ENCODE measurements at places on chromosomes 1 and 21. TPM values are rescaled to one million over a fixed set of nuclear protein-coding genes. Genes with fewer than 3 reads are reported as not detected.
A peak's percentile ranks its signal among the peaks of the same experiment; 100 is the strongest.

- H3K27ac ChIP-seq = no peak overlapping the region
- H3K4me3 ChIP-seq = no peak overlapping the region
- no peaks in the 10 kb centered on the region for H3K4me1 ChIP-seq
- H3K36me3 ChIP-seq = no peaks in the 10 kb centered on the region
These were observed 650.4 kb downstream of the LTN1 start for GRCh38 chr21:28342212-28342810.

- DNase-seq = no peak
- no peaks in the 10 kb centered on the region for H3K36me3 ChIP-seq
- H3K4me1 ChIP-seq = peaks cover 14% of the 10 kb centered on the region
- no peak overlapping the region for H3K27ac ChIP-seq
- H3K27me3 ChIP-seq = no peaks in the 10 kb centered on the region
These were observed 86.7 kb downstream of the GALNT2 start for GRCh38 chr1:230153641-230154296.

DNA sequence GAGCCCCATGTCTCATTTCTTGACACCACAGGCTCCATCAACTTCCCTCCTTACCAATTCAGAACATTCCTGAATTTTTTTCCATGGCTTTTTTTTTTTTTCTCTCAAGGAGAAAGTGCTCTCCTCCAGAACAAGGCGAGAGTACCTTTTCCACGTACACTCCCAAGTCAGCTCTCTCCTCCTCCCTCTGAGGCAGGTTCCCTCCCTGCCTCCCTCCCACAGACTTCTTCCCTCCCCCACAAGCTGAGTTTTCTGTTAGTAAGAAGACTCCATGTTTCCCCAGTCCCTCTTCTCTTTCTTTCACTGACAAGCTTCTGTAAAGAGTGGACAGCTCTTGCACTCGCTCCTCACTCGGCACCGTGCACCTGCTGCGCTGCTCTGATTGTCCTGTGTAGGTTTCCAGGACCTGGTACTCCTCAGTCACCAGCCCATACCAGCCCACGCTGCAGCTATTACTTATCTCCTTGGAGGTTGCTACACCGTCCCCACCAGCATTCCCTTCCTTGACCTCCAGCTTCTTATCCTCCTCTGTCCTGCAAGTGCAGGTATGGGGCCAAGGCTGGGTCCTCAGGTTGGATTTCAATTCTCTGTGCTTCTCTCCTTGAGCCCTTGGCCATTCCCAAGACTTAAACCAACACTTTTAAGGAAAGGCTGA, 3.8 kb downstream of the TRAF5 start:
- no peak overlapping the region for H3K27ac ChIP-seq
- no peak overlapping the region for H3K4me3 ChIP-seq
- H3K4me1 ChIP-seq = peaks cover 14% of the 10 kb centered on the region
- DNase-seq = no peak
- no peaks in the 10 kb centered on the region for H3K36me3 ChIP-seq

GRCh38 chr21:41726970-41727783, 39.7 kb downstream of the RIPK4 start:
- no peak overlapping the region for H3K4me3 ChIP-seq
- DNase-seq = no peak
- peak overlapping the region; percentile 90 for H3K27ac ChIP-seq
- H3K27me3 ChIP-seq = no peaks in the 10 kb centered on the region
- no peaks in the 10 kb centered on the region for H3K36me3 ChIP-seq
- H3K4me1 ChIP-seq = peaks cover 31% of the 10 kb centered on the region

DNA sequence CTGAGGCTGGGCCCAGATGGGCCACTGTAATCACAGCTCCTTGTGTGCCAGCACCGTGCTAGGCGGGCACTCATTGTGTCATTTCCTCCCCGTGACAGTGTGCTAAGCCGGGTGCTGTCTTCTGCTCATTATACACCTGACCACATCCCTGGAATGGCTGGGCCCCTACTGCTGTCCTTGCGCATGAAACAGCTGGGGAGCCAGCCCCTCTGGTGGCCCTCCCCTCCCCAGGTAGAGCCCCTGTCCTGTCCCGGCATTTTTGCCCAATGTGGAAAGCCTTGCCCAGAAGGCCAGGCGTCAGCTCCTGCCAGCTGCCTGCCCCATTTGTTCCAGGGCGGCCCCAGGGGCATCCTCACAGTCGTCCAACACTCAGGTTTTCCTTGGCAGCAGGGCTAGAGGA, 107.4 kb upstream of the CASZ1 start:
- H3K27ac ChIP-seq = no peak overlapping the region
- no peaks in the 10 kb centered on the region for H3K27me3 ChIP-seq
- no peaks in the 10 kb centered on the region for H3K36me3 ChIP-seq
- H3K4me3 ChIP-seq = no peak overlapping the region
- no peak for DNase-seq

DNA sequence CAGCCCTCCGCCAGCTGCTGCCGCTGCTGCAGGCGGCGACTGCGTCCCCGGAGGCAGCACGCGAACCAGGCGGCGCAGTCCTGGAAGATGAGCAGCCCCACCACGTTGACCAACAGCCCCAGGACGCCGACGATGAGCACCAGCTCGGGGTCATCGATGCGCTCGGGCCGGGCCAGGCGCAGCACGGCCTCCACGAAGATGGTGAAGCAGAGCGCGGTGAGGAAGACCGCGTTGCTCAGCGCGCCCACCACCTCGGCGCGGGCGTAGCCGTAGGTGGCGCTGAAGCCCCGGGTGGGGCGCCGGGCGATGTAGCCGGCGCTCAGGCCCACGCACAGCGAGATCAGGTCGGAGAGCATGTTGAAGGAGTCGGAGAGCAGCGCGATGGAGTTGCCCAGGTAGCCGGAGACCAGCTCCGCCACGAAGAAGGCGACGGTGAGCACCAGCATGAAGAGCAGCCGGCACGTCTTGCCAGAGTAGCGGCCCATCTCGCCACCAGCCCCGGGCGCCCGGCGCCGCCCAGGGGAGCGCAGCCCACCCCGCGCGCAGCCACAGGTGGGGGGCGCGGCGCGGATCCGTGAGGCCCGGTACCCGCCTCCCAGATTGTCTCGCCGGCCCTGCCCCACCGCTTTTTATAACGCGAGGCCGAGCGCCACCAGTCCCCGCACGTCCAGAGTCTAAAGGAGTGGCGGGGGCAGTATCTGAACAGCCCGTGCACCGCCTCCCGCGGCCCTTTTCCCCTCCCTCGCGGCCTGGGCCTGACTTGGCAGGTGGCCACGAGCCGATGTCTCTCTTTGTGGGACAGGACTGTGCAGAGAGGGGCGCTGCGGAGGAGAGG, at the start of gene SLC30A10:
TSS of gene SLC30A10 (minus strand) at position 602 of the 835 bp plus-strand sequence. CDS start at position 485, 117 bp downstream.
- no peak for DNase-seq
- H3K27me3 ChIP-seq = peaks cover 16% of the 10 kb centered on the region
- H3K27ac ChIP-seq = no peak within 1 kb of the TSS
- H3K4me1 ChIP-seq = no peaks in the 10 kb centered on the region
- H3K36me3 ChIP-seq = no peaks in the 10 kb centered on the region

DNA sequence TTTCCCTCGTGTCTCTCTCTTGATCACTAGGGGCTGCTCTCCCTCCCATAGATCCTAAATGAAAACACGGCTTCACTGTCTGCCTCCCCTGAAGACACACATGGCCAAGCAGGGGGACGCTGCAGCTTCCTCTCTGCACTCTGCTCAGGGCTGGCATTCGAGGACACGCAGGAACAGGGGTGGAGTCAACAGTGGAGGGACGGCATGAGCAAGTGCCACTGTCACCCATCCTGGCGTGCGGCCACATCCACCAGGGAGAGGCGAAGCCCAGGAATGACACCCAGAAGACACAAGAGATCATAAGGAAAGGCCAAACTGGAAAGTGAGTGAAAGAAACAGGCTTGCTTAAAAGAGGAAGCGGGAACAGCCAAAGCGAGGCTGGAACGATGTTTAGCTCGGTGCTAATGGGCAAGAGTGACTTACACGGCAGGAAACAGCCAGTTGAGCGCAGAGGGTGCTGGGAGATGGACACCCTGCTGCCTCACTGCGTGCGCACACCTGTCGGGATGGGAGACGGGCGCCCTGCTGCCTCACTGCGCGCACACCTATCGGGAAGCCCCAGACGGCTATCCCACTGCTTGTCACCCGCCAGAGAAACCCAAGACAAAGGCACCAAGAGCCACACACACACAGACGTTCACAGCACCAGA, 13.6 kb upstream of the C1QTNF12 start:
- no peaks in the 10 kb centered on the region for H3K4me1 ChIP-seq
- no peaks in the 10 kb centered on the region for H3K36me3 ChIP-seq
- no peak overlapping the region for H3K4me3 ChIP-seq

- H3K4me1 ChIP-seq = no peaks in the 10 kb centered on the region
- H3K27me3 ChIP-seq = no peaks in the 10 kb centered on the region
- no peak overlapping the region for H3K27ac ChIP-seq
- peaks cover 10% of the 10 kb centered on the region for H3K36me3 ChIP-seq
- no peak overlapping the region for H3K4me3 ChIP-seq
These were observed 23.5 kb downstream of the TOR3A start for GRCh38 chr1:179105393-179105792.

DNA sequence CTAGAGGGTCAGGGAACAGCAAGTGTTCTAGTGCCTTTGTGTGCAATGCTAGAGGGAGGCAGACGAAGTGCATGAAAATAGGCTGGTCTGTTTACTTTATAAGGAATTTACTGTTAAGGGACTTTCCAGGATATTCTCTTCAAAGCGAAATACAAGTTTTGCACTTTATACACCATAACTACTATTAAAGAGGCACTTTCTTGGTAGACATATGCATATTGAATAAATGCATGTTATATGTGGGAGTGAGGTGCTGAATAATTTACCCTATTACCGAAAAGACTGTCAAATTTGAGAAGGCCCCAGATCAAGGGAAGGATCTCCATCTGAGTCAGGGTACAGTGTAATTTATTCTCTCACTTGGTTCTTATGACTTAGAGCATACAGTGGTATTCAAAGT, 310.5 kb downstream of the S1PR1 start:
- H3K27ac ChIP-seq = no peak overlapping the region
- no peaks in the 10 kb centered on the region for H3K27me3 ChIP-seq
- no peak for DNase-seq

GRCh38 chr1:153793973-153794615, 18.9 kb downstream of the SLC27A3 start:
- no peaks in the 10 kb centered on the region for H3K4me1 ChIP-seq
- no peak overlapping the region for H3K27ac ChIP-seq
- no peak overlapping the region for H3K4me3 ChIP-seq
- H3K27me3 ChIP-seq = no peaks in the 10 kb centered on the region
- no peaks in the 10 kb centered on the region for H3K36me3 ChIP-seq

GRCh38 chr1:65253800-65254319, 55.5 kb upstream of the DNAJC6 start:
- H3K4me3 ChIP-seq = peak overlapping the region; percentile 58
- no peaks in the 10 kb centered on the region for H3K27me3 ChIP-seq
- peak overlapping the region; percentile 64 for H3K27ac ChIP-seq
- no peaks in the 10 kb centered on the region for H3K36me3 ChIP-seq

SH3D21 gene
- total RNA-seq = 18.9 TPM

RPE65 gene
- total RNA-seq = not detected

DMBX1 gene
- 0.05 TPM for total RNA-seq

LRRN2 gene
- 2.0 TPM for total RNA-seq

AMY2A gene
- 0.28 TPM for total RNA-seq

DISP3 gene
- total RNA-seq = 1.1 TPM

TTLL7 gene
- total RNA-seq = 31.4 TPM

ZNF593OS gene
- total RNA-seq = not detected

All from Panc1 (cell line).